CD4-positive, alpha-beta T cell treated with Interleukin-1 beta for 1 hour (primary cell): ENCODE measurements at places on chromosomes 11 and 22.

- DNase-seq, result no peak
Observed at GRCh38 chr11:1402355-1403077, 12.8 kb downstream of the BRSK2 start.

- no peak for DNase-seq
Observed at GRCh38 chr11:11793073-11793472, 48.7 kb upstream of the USP47 start.

DNA sequence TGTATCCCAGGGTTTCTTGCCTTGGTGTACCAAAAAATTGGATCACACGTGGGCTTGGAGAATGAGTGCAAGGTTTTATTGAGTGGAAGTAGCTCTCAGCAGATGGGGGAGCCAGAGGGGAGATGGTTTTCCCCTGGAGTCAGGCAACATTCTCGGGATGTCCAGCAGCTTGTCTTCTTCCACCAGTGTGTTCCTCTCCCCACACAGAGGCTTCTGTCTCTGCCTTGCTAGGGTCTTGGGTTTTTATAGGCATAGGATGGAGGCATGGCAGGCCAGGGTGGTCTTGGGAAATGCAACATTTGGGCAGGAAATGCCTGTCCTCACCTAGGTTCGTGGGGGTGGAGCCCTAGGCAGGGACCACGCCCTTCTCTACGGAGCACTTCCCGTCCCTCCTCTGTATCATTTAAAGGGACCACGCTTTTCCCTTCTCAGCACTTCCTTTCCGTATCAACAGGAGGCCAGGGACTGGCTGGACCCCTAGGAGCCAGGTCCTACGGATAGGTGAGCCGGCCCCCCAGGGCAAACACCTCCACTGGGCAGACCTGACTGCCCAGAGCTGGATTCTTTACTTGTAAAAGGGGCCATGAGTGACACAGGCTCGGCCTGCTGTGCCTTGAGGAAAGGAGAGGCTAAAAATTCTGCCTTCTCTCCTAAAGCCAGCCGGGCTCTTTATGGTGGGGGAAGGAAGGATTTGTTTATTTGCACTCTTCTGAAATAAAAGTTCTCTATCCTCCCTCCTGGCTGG, 55.3 kb upstream of the CCDC188 start:
- DNase-seq, result peak; percentile 72

DNA sequence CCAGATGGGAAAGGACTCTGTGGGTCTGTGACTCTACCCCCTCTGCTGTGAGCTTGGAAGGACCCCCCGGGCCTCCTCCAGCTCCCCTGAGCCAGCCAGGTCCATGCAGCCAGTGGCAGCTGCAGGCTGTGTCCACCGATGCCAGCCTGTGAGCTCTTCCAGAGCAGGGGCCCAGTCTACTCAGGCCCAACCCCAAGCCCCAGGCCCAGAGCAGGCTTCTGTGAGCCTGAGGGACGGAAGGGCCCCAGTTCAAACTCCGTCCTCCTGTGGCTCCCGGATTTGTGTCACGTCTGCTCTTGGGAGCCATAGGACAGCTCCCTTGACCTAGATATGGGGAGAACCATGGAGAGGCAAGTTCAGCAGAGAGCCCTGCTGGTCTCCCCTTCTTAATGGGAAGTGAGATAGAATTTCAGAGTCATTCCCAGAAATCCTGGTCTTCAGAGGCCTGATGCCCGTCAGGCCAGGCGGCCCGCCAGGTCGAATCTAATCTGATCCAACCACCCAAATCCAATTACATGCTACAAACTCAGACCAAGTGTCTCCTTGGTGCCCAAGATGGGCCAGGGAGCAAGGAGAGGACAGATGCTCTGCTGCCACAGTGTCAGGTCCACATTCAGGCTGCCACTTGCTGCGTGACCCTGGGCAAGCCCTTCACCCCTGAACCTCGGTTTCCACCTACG, 75.1 kb downstream of the SCUBE1 start:
- DNase-seq, result no peak

GRCh38 chr11:75903276-75903675, 88.3 kb downstream of the UVRAG start:
- DNase-seq, result no peak

GRCh38 chr11:65855927-65856363, 2.0 kb downstream of the CFL1 start:
- DNase-seq, result no peak
